ENCODE measurements at places on chromosomes 6 and 20.

DNA sequence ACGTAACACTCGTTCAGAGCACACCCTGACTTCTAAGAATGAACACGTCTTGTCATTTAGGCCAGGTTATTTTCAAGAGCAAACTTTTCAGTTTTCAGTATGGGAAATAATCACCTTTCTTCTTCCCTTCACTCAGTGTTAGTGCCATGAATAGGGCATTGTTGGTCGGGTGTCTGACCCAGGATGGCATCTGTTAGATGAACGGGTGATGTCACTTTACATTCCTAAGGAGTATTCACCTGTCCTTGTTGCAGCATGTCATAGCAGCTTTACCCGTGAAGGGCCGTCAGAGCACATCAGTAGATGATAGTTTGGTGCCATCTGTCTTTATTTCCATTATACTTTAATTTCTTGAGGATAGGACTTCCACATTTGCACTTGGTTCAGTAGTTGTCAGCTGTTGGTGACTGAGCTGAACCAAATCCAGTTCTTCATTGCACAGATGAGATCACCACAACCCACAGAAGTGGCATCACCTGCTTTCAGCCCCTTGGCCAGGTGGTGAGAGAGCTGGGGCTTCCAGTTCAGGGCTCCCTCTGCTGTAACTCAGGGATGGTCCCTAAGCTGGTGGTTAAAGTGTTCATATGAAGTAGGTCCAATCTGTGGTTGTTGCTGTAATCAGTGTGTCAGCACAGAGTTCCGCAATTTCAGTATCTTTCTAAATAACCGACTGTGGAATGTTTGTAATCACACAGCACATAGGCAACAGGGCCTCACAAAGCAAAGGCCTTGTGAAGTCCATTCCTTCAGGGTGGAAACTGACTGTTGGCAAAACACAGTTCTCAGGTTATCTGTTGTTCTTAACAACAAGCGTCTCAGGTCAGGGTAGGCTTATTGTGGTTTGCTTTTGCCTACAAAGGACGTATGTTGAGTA, 68.2 kb downstream of the FAM120B start:
- no peak for DNase-seq

GRCh38 chr20:59146780-59147565, 16.6 kb upstream of the ZNF831 start:
- DNase-seq = no peak

DNA sequence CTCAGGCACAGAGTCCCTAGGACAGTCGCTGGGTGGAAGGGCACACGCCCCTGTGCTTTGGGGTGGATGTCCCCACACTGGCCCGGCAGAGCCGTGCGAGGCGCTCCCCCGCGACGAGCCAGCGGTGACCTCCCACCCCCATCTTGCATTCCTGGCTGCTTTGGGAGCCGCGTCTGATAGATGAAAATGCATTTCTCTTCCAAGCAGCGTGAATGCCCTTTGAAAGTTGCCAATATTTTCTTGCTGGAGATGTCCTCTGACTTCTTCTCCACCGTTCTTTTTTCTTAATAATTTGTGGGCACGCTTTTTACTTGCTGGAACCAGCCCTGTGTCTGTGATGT, 29.9 kb downstream of the COL20A1 start:
- no peak for DNase-seq

DNA sequence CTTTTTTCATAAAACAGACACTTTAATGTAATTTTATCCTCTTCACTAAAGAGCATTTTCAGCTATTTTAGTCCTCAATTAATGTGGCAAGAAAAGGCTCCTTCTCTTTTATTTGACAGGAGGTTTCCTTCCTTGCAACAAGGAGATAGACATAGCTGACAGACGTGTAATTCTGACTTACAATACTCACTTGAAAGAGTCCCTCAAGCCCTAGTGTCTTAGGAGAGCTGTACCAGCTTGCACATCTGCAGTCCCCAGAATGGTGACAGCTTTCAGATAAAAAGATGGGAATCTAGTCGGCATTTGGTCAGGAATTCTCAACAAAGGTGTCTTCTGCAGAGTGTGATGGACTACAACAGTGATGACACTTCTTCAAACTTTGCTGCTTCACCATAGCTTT, 603.7 kb upstream of the PTCHD4 start:
- DNase-seq = no peak
